ENCODE measurements at places on chromosomes 2 and 18.

DNA sequence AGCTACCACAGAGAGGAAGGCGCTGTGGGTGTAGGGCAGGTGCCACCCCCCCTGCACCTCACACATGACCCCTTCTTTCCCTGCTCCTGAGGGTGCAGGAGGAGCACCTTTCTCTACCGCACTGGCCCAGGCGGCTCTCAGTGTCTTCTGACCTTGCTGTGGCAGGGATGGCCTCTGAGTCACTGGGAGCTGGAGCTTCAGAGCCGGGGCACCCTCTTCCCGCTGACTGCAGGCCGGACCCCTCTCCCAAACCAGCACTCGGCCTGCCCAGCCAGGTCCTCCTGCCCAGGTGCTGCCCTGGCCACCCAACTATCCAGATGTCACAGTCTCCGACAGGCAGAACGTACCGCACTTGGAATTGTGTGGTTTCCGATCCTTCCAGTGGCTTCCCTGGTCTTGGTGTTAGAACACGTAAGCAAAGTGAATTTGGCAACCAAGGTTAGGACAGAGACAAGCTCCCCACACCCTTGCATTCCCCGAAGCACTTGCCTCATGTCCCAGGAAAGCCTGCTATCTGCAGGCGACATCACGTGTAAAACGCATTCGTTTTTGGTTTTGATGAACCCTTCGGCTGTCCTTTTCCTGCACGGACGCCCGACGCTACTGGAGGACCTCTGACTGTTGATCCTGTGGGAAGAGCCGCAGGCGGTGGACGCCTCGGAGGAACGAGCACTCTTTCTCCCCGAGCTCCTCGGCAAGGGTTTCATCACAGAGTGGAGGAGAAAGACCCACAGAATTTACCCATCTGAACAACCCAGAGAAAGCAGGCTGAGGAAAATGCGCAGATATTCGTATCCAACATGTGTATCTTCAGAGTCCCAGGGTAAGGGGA lies 24.7 kb upstream of the KCNG2 start:
- H3K36me3 ChIP-seq = no peaks in the 10 kb centered on the region
- peaks cover 4% of the 10 kb centered on the region for H3K27me3 ChIP-seq
- H3K4me3 ChIP-seq = no peak overlapping the region
- no peak overlapping the region for H3K27ac ChIP-seq
- DNase-seq = no peak

DNA sequence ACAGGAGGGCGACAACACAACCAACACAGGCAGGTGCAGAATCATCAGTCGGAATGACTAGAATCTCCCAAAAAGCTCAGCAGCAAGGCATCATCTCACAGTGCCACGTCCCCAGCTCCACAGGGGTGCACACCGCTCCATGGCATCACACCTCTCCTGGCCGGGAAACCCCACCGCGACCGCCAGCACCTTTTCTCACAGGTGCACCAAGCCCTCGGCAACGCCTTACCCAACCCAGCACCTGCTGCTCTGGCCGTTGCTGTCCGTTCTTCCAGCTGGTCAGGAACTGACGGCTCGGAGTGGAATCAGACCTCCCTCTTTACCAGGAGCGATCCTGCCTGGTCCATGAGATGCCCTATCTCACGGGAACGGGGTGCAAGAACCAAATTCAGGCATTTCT lies 61.3 kb downstream of the ZNF516 start:
- no peak overlapping the region for H3K27ac ChIP-seq
- H3K27me3 ChIP-seq = no peaks in the 10 kb centered on the region
- no peaks in the 10 kb centered on the region for H3K36me3 ChIP-seq

DNA sequence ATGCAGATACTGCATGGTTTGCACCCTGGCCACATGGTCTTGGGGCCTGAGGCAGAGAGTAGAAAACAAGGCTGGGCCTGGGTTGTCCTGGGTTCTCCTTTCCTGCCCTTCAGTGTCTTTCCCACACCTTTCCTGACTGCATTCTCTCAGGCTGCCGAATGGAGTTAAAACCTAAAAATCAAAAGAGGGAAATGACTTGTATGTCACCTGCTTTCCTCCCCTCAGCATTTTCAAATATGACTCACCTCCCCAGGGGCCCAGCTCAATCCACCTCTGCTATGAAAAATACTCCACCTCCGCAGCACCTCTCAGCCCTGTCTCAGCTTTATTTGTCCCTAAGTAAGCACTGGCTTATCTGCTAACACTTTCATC lies 457.8 kb upstream of the MEX3C start:
- no peak overlapping the region for H3K4me3 ChIP-seq
- no peaks in the 10 kb centered on the region for H3K27me3 ChIP-seq
- H3K36me3 ChIP-seq = no peaks in the 10 kb centered on the region
- no peak for DNase-seq

- H3K27me3 ChIP-seq = peaks cover 5% of the 10 kb centered on the region
- DNase-seq = no peak
- H3K36me3 ChIP-seq = no peaks in the 10 kb centered on the region
- no peak overlapping the region for H3K27ac ChIP-seq
- H3K4me1 ChIP-seq = no peaks in the 10 kb centered on the region
These were observed 31.8 kb upstream of the CAVIN2 start for GRCh38 chr2:191878548-191879279.

Measured in activated CD4-positive, alpha-beta T cell treated with anti-CD3 and anti-CD28 coated beads, Interleukin-2, amount 10 ng/mL, durations not matched to agents 7 days and 5 days (primary cell).